ENCODE measurements at places on chromosomes 2 and 18. TPM values are rescaled to one million over a fixed set of nuclear protein-coding genes. Genes with fewer than 3 reads are reported as not detected.
A peak's percentile ranks its signal among the peaks of the same experiment; 100 is the strongest.

DNA sequence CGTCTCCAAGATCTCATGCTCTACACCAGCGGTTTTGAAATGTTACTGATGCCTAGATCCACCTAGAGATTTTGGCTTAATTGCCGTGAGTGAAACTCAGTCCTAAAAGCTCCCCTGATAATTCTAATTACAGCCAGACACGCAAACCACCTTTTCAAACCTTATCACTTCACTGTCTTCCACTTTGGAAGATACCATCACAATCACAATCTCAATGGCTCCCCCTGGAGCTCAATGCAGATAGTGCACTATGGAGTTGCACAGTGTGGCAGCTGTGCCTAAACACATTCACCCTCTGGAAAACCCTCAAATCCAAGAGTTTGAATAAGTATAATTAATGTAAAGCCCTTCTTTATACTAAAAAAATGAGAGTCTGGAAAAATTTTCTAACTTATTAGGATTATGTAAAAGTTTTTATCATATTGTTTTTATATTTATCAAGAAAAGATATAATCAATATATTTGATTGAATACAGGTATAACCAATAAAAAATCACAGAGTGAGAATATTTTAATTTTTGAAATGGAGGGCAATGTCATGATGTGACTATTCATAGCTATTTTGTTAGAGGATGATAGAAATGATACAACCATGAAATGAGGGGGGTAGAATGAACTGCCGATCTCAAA lies 102.9 kb upstream of the SLC8A1 start:
- no peaks in the 10 kb centered on the region for H3K27me3 ChIP-seq
- no peak overlapping the region for H3K27ac ChIP-seq
- no peak overlapping the region for H3K4me3 ChIP-seq

- H3K4me3 ChIP-seq = no peak overlapping the region
- H3K4me1 ChIP-seq = peaks cover 3% of the 10 kb centered on the region
- no peaks in the 10 kb centered on the region for H3K27me3 ChIP-seq
- no peaks in the 10 kb centered on the region for H3K36me3 ChIP-seq
- DNase-seq = no peak
Observed at GRCh38 chr2:29130295-29130694, 15.1 kb downstream of the CLIP4 start.

DNA sequence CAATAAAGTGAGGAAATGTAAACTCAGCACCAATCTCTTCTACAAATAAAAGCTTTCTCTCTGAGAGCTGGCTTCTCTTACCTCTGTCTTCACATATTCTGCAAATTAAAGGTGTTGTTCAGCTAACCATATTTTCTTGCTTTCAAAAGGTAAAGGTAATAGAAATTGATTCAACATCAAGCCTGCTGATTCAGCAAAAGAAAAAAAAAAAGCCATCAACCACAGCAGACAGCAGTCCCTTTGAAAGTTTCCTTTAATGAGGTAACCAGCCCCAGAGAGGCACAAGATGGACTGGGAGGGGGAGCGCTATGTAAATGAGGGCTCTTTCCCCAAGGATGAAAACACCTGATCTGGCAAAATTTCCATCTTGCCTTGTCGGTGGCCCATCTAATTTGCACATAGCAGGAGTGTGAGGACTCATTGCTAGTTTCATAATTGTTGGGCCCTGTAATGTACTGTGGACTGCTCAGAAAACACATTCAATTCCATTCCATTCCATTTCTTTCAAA lies 154.9 kb upstream of the SOX11 start:
- DNase-seq = no peak
- H3K36me3 ChIP-seq = no peaks in the 10 kb centered on the region
- no peak overlapping the region for H3K27ac ChIP-seq
- H3K4me1 ChIP-seq = no peaks in the 10 kb centered on the region

Gene FABP1
- not detected for total RNA-seq

DNA sequence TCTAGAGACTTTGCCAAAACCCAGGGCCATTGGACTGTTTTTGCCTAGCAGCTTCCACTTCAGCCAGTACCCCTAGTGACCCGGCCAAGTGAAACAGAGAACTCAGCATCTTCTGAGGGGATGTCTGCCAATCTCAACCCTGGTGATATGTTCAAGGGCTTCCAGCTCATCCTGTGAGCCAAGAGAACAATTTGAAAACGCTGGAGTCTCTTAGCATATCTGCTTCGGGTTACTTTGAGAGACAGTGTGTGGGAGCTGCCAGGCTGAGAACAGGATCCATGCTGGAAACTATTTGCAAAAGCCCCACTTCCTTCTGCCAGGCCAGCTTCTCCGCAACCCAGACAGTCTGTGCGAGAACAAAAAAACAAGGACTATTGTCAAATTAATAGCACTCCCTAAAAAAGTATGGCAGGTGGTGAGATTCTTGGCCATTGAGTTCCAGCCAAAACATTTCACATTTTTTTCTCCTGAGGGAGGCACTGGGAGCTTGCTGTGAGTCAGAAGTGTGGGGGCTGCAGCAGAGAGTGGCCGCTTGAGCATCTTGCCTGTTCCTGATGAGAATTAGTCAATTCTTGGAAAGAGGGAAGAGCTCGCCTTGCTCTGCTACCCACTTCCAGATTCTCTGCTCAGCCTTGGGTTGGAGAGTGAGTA lies 395.6 kb upstream of the TRIB2 start:
- no peak overlapping the region for H3K4me3 ChIP-seq
- H3K27me3 ChIP-seq = no peaks in the 10 kb centered on the region
- H3K36me3 ChIP-seq = no peaks in the 10 kb centered on the region

DNA sequence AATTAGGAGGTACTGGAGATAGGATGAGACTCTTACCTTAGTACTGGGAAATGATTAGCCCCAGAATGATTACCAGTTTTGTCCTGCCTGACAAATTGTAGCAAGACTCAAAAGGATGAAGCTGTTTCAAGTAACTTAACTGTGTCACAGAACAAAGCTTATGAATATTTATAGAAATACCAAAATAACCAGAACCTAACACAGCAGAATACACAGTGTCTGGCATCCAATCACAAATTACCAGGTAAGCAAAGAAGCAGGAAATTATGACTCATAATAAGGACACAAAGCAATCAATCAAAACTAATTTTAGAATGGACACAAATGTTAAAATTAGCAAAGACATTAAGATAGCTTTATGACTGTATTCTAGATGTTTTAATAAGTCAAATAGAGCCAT lies 91.9 kb downstream of the CTNNA2 start:
- no peak for DNase-seq
- no peaks in the 10 kb centered on the region for H3K36me3 ChIP-seq
- H3K4me3 ChIP-seq = no peak overlapping the region
- H3K4me1 ChIP-seq = no peaks in the 10 kb centered on the region

DNA sequence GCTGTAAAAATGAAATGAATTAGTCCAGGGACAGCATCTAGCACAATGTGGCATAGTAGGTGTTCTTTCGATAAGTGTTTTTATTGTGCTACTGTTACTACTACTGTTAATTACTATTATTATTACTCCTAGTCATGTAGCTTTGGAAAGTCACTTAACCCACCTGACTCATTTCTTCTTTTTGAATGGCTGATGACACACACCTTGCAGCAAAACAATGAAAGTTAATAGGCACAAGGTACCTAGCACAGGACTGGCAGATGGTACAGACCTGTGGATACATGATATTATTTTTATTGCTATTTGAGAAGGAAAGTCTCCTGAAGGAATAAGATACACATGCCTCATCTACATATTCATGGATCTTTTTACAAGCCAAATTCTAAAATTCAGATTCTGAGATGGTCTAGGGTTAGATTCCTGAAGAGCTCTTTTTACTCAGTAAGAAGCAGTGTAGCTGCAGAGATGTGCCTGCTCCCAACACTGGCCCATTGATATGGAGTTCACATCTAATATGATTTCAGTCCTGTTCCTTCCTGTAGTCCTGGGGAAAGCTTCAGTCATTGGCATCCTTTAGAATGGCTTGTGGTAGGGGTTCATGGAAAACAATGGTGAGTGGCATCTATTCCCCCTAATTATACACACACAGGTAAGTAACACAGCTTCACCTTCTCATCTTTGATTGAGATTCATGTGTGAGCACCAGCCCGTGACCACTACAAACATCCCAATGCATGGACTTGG lies 7.9 kb upstream of the ERMN start:
- H3K4me3 ChIP-seq = no peak overlapping the region
- peaks cover 2% of the 10 kb centered on the region for H3K27me3 ChIP-seq
- no peak overlapping the region for H3K27ac ChIP-seq

GRCh38 chr2:119721043-119721442 lies 38.7 kb upstream of the PTPN4 start:
- H3K27me3 ChIP-seq = no peaks in the 10 kb centered on the region
- no peak overlapping the region for H3K4me3 ChIP-seq
- H3K27ac ChIP-seq = no peak overlapping the region
- DNase-seq = no peak
- H3K4me1 ChIP-seq = no peaks in the 10 kb centered on the region
- no peaks in the 10 kb centered on the region for H3K36me3 ChIP-seq

GRCh38 chr2:26615336-26615859 lies 25.8 kb downstream of the CIB4 start:
- DNase-seq = no peak
- H3K27me3 ChIP-seq = no peaks in the 10 kb centered on the region
- H3K36me3 ChIP-seq = no peaks in the 10 kb centered on the region
- H3K4me3 ChIP-seq = no peak overlapping the region
- H3K27ac ChIP-seq = no peak overlapping the region

Gene LIPG
- total RNA-seq = 9.1 TPM

DNA sequence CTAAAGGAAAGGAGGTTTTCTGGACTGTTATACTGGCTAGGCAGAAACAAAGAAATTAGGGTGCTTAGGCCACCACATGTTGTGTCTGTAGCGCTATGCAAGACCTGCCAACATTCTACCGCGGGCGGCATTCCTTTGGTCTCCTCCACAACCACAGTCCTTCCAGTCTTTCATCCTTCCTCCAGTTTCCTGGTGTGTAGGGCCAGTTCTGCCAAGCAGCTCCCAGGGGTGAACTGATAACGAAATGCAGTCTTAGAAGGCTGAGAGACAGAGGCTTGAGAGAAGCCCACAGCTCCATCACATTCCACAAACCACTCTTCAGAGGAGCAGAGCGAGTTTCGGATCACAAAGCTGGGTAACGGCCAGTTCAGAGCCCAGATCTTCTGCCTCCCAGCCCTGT lies 19.5 kb upstream of the CXXC1 start:
- DNase-seq = no peak
- no peaks in the 10 kb centered on the region for H3K27me3 ChIP-seq
- no peak overlapping the region for H3K27ac ChIP-seq
- H3K4me3 ChIP-seq = no peak overlapping the region
- H3K4me1 ChIP-seq = no peaks in the 10 kb centered on the region

GRCh38 chr2:150466741-150467620 lies 20.5 kb downstream of the RND3 start:
- peaks cover 7% of the 10 kb centered on the region for H3K36me3 ChIP-seq
- DNase-seq = no peak
- H3K27ac ChIP-seq = no peak overlapping the region
- peaks cover 2% of the 10 kb centered on the region for H3K4me1 ChIP-seq

Gene GPR45
- not detected for total RNA-seq

Gene ELOA2
- total RNA-seq = not detected

- H3K4me3 ChIP-seq = no peak overlapping the region
- H3K27ac ChIP-seq = no peak overlapping the region
- no peaks in the 10 kb centered on the region for H3K27me3 ChIP-seq
- DNase-seq = no peak
Observed at GRCh38 chr2:109021895-109022300, 32.9 kb upstream of the EDAR start.

Gene CLEC4F
- total RNA-seq = not detected

GRCh38 chr2:122800781-122801180 lies 1045.3 kb downstream of the TSN start:
- H3K27ac ChIP-seq = no peak overlapping the region
- no peaks in the 10 kb centered on the region for H3K36me3 ChIP-seq
- H3K4me3 ChIP-seq = no peak overlapping the region
- H3K4me1 ChIP-seq = no peaks in the 10 kb centered on the region
- no peaks in the 10 kb centered on the region for H3K27me3 ChIP-seq
- DNase-seq = no peak

Gene SLC14A1
- total RNA-seq = 33.1 TPM

Gene MAB21L4
- not detected for total RNA-seq

Gene CRYGC
- not detected for total RNA-seq

Gene DCC
- 0.78 TPM for total RNA-seq

Gene KCNG2
- 1.1 TPM for total RNA-seq

Gene C1QL2
- total RNA-seq = not detected

DNA sequence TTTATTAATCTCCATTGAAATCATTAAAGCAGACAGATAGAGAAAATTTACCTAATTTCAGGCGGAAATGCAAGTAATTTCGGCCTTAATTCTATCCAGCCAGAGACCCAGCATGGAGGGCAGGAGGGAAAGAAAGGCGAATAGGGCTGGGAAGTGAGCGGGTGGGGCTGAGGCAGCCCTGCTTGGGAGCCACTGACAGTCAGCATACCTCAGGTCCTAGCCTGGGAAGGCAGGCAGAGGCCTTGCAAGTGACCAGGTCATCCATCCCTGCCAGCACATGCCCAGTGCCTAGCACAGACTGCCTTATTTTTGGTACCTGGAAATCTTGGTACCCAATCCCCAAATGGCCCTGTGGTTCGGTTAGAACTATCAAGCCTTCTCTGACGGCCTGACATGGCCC lies 1.5 kb downstream of the GDF7 start:
- no peaks in the 10 kb centered on the region for H3K4me1 ChIP-seq
- H3K27me3 ChIP-seq = no peaks in the 10 kb centered on the region
- peaks cover 2% of the 10 kb centered on the region for H3K36me3 ChIP-seq
- peak overlapping the region; percentile 33 for H3K4me3 ChIP-seq
- H3K27ac ChIP-seq = no peak overlapping the region
